ENCODE measurements at places on chromosomes 3 and 15.

GRCh38 chr15:63066272-63066671 lies 23.7 kb downstream of the TPM1 start:
- DNase-seq, result no peak

GRCh38 chr3:133077688-133078087 lies 39.5 kb downstream of the TMEM108 start:
- DNase-seq, result no peak

GRCh38 chr3:112604536-112604935 lies 36.4 kb downstream of the CCDC80 start:
- DNase-seq, result no peak

GRCh38 chr3:132538072-132538471 lies 59.0 kb upstream of the ACKR4 start:
- DNase-seq, result no peak

DNA sequence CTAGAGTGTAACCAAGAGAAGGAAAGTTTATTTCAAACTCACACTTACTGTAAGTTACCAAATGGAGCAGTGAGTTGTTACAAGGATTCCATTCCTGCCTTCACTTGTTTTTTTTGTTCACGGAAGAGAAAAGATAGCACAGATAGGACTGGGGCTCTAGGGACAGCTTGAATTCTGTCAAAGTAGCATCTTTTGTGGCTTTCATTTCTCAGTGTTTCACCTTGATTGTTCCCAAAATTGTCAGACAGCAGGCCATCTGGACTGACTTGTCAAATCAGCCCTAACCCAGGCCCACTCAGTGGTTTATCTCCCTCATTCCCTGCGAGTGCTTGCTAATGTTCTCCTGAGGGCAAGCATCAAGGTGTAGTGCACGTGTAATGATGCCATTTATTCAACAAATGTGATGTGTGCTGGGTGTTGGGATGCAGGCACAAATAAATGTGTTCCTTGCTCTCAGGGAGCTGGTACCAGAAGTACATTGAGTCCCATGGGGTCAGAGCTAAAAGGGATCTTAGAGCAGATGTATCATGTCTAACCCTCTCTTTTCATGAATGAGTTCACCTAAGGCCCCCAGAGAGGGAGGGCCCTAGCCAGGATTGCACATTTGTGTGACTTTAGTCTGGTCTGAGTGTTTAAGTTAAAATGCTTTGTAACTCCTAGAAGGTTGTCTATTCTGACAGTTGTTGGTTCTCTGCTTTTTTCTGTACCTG lies 49.1 kb downstream of the PDHB start:
- no peak for DNase-seq

GRCh38 chr15:78419367-78419766 lies 18.6 kb upstream of the IREB2 start:
- DNase-seq, result no peak

DNA sequence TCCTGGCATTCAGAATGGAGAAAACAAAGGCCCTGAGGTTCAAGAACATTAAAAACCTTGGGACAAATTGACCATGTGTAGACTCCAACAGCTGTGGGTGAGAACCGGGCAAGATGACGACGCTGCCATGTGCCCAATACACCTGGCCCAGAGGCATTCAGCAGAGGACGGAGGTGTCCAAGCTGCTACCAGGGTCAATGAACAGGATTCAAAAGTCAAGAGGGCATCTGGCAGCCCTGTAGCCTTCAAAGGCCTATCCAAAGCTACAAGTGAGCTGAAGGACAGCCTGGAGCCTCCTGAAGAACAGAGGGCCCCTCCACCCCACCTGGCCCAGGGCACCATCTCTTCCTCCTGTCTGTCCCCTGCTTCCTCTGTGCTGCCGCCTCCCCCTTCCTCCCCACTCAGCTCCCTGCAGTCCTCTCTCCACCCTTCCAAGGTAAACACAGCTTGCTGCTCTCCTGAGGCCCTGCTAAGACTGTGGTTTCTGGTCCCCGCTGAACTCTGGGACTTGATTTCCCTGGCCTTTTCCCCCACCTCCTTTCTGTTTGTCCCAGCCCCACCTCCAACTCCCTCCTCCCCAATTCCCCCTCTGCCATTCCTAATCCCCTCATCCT lies 57.5 kb downstream of the HMCES start:
- DNase-seq, result no peak

DNA sequence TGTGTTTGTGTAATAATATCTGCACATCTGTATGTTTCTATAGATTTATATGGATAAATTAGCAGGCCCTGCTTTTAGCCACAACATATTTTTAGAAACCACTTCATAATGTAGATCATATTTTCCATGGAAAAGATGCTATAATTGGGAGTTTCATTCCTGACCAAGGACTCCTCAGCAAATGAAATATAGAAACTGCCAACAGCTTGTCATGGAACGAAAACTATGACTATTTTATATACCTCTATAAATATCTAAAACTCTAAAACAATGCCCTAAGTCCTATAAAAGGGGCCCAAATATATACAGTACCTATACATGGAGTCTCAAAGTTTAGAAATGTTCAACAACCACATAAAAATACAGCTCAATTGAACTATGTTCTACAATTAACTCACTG lies 27.9 kb downstream of the EID1 start:
- DNase-seq, result no peak

DNA sequence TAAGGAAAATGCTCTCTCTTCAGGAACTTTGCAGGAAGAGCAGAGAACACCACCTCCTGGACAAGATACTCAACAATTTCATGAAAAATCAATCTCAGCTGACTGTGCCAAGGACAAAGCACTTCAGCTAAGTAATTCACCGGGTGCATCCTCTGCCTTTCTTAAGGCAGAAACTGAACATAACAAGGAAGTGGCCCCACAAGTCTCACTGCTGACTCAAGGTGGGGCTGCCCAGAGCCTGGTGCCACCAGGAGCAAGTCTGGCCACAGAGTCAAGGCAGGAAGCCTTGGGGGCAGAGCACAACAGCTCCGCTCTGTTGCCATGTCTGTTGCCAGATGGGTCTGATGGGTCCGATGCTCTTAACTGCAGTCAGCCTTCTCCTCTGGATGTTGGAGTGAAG lies 200.5 kb downstream of the AKAP13 start:
- no peak for DNase-seq

- DNase-seq, result no peak
Measured at GRCh38 chr3:61650719-61651410, 89.5 kb downstream of the PTPRG start.

DNA sequence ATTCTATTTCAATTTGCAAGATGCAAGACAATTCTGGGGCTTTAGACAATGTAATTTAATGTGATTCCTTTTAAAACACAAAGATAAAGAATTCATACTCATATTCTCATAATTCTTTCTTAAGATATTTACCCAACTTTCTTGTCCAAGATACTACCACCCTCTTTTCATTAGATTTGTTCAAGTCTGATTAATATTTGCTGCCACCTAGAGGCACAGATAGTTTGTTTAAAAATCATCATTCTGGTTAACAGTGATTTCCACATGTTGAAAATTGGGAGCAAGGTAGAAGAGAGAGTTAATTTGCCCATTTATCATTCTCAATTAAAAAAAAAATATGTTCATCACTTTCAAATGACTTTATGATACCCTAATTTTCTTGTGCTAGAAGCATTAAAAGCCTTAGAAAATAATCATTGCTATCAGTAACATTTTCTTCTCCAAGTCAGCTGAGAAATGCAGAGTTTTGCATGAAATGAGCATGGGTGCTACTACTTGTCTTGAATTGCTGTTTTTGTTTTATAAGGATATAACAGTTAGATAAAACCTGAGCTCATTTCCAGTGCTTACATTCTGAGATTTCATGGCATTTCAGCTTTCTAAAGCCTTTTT lies 11.6 kb downstream of the TAMM41 start:
- no peak for DNase-seq

DNA sequence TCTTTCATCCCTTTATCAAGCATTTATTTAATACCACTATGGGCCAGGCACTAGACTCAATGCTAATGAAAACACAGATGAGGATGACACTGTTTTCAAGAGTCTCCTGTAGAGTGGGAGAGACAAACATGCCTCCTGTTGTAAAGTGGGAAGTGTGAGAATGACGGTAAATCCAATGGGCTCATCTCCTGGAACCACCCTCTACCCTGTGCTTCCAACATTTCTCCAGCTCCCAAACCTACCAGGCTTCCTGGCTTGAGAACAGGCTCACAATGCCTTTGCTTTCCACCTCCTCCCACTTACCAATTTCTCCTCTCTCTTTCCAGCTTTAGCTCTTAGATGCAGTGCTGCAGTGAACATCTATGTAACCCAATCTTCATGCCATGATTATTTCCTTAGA lies 54.1 kb upstream of the TBC1D23 start:
- DNase-seq, result no peak

DNA sequence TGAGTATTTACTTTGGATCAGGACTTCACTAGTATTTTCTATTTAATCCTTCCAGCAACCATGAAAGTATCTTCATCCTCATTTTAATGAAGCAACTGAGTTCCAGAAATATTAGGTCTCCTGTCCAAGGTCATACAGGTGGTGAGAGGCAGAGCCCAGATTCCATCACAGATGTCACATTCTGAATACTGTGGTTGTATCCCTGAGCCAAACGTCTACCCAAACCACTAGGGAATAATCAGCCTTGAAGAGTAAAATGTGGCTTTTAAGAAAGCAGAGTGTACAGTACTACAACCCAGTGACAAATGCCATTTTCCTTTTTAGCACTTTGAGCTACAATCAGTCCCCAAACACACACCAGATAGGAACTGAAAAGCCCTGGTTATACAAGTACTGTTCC lies 93.3 kb upstream of the TRIM42 start:
- DNase-seq, result no peak

GRCh38 chr3:88195951-88196434 lies 46.2 kb downstream of the C3orf38 start:
- DNase-seq, result no peak

GRCh38 chr3:118543832-118544231 lies 490.8 kb downstream of the IGSF11 start:
- DNase-seq, result no peak

DNA sequence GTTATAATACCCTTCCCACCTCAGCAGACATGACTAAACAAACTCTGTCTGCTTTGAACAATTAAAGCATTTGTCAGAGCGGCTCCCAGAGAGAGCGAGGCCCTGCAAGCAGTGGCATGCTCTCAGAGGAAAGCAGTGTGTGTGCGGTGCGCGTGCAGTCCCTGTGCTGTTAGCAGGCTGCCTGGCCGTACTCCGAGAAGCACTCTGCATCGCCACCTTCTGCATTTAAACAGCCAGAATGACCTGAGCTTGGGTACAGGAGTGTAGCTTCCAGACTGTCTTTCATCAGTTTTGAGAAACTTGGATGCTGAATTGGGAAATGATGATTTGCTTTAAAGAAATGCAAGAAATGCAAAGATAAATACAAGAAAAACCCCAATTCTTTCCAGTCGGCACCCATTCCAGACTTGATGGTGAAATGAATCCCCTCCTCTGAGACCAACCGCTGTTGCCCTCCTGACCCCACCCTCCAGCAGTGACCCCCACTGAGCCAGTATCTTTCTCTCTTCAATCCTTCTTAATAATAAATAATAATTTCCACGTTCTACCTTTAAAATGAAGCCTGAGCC lies 113.5 kb downstream of the VGLL4 start:
- DNase-seq, result no peak

DNA sequence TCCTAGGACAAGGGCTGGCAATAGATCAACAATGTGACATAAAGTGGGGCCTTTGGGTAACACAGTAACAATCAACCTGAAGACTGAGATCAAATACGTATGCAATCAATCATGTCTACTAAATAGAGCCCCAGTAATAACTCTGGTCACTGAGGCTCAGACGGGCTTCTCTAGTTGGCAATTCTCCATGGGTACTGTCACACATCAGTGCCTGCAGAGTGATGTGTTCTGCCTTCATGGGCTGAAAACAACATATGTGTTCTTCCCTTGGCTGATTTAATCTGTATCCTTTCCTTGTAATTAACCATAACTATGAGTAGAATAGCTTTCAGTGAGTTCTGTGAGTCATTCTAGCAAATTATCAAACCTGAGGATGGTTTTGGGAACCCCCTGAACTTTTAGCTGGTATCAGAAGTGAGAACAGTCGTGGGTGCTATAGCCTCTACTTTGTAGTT lies 113.6 kb downstream of the TMCO5A start:
- DNase-seq, result no peak

GRCh38 chr3:9216736-9217135 lies 32.7 kb downstream of the SRGAP3 start:
- DNase-seq, result no peak

GRCh38 chr3:184583578-184584451 lies 22.2 kb downstream of the EPHB3 start:
- no peak for DNase-seq

DNA sequence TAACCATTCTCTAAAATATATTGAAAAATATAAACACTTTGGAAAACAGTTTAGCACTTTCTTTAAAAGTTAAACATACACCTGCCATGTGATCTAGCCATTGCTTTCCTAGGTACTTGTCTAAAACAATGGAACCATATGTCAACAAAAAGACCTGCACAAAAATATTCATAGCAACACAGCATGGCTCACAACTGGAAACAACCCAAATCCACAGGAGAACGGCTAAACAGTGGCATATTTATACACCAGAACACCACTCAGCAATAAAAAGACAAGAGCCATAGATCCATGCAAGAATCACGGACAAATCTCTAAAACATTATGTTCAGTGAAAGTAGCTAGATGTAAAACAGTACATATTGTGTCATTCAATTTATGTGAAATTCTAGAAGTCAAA lies 221.3 kb upstream of the UBE2E2 start:
- no peak for DNase-seq

GRCh38 chr3:104610730-104611652 lies 755.7 kb upstream of the ALCAM start:
- no peak for DNase-seq

- DNase-seq, result no peak
Measured at GRCh38 chr15:26023691-26024090, 160.6 kb upstream of the ATP10A start.

- DNase-seq, result no peak
Measured at GRCh38 chr15:32967521-32967920, 227.0 kb downstream of the FMN1 start.

GRCh38 chr3:165607221-165607620 lies 230.0 kb downstream of the BCHE start:
- no peak for DNase-seq

- no peak for DNase-seq
Measured at GRCh38 chr15:82771789-82772607, 33.9 kb downstream of the FSD2 start.

GRCh38 chr3:3134750-3135448 lies 8.2 kb downstream of the TRNT1 start:
- DNase-seq, result no peak

Measured in stimulated activated CD8-positive, alpha-beta memory T cell treated with anti-CD3 and anti-CD28 coated beads, Interleukin-7, amount 100 ng/mL, for 1 hour (primary cell).